ENCODE measurements at places on chromosomes 5 and 9. TPM values are rescaled to one million over a fixed set of nuclear protein-coding genes. Genes with fewer than 3 reads are reported as not detected.
A peak's percentile ranks its signal among the peaks of the same experiment; 100 is the strongest.

The SHLD3 gene
- 5.8 TPM for total RNA-seq

The POC5 gene
- total RNA-seq: 16.5 TPM

The ADAMTS19 gene
- total RNA-seq: not detected

The HNRNPA0 gene
- total RNA-seq: 30.7 TPM

The NR4A3 gene
- total RNA-seq: 0.30 TPM

The TENT4A gene
- 50.7 TPM for total RNA-seq

The UCK1 gene
- 40.1 TPM for total RNA-seq

The IFNB1 gene
- total RNA-seq: not detected

The NUTM2G gene
- total RNA-seq: not detected

The SAXO1 gene
- total RNA-seq: not detected

DNA sequence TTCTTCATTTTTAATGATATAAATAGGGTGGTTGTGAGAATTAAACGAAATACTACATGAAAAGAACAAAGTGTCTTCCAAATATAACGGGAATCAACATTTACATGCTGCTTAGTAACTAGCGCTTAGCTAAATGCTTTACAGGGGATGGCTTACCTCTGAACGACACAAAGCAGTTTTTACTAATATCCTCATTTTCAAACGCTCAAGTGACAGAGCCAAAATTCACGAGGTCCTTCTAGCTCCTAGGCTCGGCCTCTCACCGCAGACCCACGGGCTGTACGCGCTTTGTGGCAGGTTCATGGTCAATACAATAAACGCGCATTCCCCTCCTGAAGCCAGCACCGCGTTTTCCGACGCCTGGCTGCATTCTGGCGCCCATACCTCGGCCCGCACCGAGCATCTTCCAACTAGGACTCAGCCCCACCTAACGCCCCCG lies 442 bp downstream of the ZNF510 start:
- DNase-seq: peak; percentile 18

DNA sequence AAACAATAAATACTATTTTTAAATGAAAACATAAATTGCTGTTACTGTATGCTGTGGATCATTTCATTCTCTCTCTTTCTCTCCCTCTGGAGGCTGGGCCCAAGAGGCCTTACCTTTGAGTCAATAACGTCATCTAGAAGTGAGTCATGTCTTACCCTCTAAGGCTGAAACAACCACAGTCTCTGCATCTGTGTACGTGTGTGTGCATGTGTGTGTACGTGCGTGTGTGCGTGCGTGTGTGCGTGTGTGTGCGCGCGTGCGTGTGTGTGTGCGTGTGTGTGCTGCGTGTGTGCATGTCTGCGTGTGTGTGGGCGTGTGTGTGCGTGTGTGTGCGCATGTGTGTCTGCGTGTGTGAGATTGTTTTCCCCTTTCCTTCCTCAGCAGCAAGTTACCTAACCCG lies 13.6 kb upstream of the IL17B start:
- DNase-seq: no peak

GRCh38 chr5:106649031-106649430 lies 1021.7 kb downstream of the EFNA5 start:
- no peak for DNase-seq

DNA sequence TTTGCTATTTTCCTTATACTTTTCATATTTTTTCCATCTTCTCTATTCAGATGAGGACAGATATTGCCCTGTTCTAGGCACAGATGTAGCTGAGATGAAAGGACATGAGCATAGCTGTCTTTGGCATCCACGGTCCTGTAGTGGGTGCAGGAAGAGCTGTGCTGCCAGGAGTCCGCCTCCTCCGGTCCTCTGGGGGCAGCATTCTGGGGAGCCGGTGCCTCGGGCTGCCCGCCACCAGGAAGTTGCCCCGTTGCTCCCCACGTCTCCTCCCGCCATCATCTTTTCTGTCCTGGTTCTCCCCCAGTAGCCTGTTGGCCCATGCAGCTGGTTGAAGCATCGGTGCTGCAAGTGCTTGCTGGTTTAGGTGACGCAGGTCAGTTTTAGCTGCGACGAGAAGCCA lies 170.0 kb upstream of the IRX4 start:
- DNase-seq: no peak

- peak; percentile 26 for DNase-seq
Measured at GRCh38 chr9:20619487-20620200, 2.7 kb downstream of the MLLT3 start.

GRCh38 chr5:78611126-78611605 lies 37.4 kb downstream of the LHFPL2 start:
- DNase-seq: no peak

- no peak for DNase-seq
Measured at GRCh38 chr9:80957801-80958200, 731.5 kb downstream of the TLE1 start.

- peak; percentile 67 for DNase-seq
Measured at GRCh38 chr9:132235894-132236661, 74.2 kb downstream of the NTNG2 start.

- DNase-seq: no peak
Measured at GRCh38 chr5:29023541-29023940, 1985.2 kb upstream of the CDH9 start.

GRCh38 chr5:39169081-39169480 lies 50.3 kb downstream of the FYB1 start:
- DNase-seq: no peak

GRCh38 chr5:155934964-155935363 lies 392.0 kb upstream of the SGCD start:
- no peak for DNase-seq
